ENCODE measurements at places on chromosomes 5 and 9.

- DNase-seq: no peak
Measured at GRCh38 chr5:1358726-1359025, 13.8 kb upstream of the CLPTM1L start.

DNA sequence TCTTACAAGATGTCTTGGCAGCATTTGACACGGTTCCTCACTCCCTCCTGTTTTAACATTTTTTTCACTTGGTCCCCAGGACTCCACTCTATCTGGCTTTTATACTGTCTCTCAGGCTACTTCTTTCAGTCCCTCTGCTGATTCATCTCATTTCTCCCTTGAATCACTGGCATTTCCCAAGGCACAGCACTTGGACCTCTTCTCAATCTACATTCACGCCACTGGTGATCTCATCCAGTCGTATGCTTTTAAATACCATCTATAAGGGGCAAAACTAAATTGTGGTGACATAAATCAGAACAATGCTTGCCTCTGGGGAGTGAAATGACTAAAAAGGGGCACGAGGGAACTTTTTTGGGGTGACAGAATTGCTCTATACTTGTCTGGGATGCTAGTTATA, 47.1 kb downstream of the MAPKAP1 start:
- DNase-seq: no peak

GRCh38 chr5:79235261-79235633, 684 bp upstream of the JMY start:
- DNase-seq: no peak

DNA sequence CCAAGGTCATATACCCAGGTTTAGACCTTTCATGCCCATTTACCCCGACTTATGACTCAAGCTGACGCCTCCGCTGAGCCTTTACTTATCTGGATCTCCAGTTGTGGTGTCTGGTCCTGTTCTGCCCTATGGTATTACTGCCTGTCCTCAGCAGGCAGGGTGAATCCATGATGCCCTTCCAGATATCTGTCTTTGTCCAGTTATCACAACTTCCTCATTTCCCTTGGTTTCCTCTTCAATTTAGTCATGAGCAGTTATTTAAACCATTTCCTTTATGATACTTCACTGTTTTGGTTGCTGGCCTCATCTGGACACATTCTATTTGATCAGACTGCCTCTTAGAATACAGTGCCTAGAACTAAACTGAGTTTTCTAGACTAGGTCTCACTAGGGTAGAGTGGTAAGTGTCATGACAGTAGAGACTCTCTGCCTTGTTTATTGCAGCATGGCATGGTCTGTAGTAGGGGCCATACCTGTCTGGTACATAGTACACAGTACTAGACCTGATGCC, 93.3 kb downstream of the MELK start:
- no peak for DNase-seq

GRCh38 chr5:126753227-126753626, 23.7 kb upstream of the LMNB1 start:
- DNase-seq: no peak

DNA sequence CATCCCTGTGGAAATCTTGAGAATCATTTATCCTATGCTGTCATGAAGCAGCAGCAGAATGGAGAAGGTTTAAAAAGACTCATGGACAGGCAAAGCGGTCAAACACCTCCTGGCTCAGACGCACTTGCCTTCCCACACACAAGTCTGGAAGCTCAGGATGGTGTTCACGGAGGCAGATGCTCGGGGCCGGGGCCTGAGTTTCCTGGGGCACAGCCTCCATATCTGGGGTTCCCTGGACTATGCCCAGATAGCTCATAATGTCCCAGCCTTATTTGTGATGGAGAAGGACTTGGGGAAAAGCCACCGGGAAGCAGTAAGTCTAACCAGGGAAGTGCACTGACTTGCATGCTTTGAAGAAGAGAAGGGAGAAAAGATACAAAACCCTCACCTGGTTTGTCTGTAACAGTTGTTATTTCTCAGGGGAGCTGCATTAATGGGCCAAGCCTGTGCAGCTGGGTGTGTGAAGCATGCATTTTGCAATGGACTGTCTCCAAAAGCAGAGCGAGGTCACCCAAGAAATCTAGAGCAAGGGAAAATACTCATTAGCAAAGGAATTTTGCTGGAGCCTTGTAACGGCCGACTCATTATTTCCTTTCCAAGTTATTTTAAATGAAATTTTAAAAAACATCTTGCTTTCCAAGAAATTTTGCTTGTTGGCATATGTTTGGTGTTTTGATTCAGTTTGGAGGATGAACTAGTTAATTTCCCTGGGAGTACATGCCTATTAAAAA, 3.4 kb downstream of the S1PR3 start:
- no peak for DNase-seq

GRCh38 chr5:133706506-133707430, 94.4 kb upstream of the FSTL4 start:
- DNase-seq: no peak

DNA sequence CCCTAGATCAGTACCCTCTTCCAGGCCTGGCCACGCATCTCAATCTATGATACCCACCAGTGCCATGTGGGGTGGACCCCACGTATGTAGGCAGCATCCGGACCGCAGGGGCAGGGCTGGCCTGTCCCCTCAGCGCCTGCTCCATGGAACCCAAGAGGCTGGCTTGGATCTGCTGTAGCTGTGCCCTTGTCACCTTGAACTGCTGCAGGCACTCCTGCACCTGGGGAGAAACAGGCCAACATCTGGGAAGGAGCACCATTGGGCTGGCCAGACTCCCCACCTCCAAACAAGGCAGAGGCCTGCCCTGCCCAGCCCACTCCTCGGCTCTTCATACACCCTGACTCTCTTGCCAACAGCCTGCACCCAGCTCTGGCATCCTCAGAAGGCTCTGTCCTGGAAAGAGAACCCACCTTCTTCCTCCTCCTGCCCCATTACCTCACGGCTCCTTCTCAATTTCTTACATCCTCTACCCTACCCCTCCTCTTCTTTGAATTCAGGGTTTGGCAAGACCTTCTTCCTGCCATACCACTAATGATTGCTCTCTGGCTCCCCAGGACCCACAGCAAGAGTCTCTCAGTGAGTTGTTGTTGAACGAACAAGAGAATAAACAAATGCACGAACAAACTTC, 7.7 kb downstream of the HK3 start:
- no peak for DNase-seq

DNA sequence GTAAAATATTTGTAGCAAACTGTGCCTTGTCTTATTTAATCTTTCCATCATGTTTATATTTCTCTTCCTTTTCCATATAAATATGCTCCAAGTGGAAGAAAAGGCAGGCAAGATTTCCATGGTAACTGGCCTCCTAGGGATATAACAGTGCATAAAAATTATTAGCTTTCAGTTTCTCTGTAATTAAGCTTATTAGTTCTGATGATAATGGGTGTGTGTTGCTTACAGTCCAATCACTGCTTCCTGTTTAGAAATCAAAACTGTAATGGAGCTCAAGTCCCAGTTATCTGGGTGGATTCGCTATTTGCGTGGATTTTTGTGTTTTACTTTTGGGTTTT, 213.0 kb downstream of the PJA2 start:
- DNase-seq: no peak

GRCh38 chr5:130714200-130714599, 450.9 kb downstream of the HINT1 start:
- DNase-seq: no peak

GRCh38 chr9:70143394-70144130, 99.9 kb downstream of the MAMDC2 start:
- DNase-seq: no peak

GRCh38 chr5:142201471-142201887, 92.9 kb downstream of the NDFIP1 start:
- no peak for DNase-seq

GRCh38 chr5:61536922-61537321, 204.9 kb downstream of the ZSWIM6 start:
- DNase-seq: no peak

Measured in NCI-H1417 (cell line).